ENCODE measurements at places on chromosomes 6 and 20.
A peak's percentile ranks its signal among the peaks of the same experiment; 100 is the strongest.

- no peak for DNase-seq
Observed at GRCh38 chr6:132841966-132842365, 27.6 kb downstream of the RPS12 start.

DNA sequence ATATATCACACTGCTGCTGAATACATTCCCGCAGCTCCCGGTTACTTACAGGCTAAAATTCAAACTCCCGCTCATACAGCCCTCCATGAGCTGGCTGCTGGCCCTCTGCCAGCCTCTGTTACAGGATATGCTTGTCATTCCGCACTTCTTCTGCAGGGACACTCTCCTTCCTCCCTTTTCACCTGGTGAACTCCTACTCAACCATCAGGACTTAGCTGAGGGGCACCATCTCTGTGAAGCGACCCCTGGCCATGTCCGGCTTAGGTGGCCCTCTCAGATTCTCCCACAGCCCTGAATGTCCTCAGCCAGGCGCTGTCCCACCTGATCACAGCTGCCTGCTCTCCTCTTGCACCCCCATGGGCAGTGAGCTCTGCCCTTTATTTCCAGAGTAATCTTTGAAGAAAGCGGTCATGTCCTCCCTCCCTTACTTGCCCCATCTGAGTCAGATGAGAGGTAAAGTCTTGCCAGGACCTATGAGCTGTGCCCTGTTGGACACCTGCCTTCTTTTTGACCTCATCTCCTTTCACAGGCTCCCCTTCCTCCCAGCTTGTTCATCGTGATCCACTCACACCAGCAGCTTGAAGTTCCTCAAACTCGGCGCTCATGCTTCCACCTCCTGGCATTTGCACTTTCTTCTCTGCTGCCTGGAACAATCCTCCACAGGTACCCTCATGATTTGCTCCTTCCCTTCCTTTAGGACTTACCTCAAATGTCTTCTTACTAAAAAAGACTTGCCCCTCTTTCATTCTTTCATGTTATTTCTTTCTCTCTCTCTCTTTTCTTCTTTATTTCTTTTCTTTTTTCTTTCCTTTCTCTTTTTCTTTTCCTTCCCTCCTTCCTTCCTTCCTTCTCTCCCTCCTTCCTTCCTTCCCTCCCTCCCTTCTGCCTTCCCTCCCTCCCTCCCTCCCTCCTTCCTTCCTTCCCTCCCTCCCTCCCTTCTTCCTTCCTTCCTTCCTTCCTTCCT is 5.6 kb downstream of the CYP24A1 start:
- DNase-seq = peak; percentile 74

DNA sequence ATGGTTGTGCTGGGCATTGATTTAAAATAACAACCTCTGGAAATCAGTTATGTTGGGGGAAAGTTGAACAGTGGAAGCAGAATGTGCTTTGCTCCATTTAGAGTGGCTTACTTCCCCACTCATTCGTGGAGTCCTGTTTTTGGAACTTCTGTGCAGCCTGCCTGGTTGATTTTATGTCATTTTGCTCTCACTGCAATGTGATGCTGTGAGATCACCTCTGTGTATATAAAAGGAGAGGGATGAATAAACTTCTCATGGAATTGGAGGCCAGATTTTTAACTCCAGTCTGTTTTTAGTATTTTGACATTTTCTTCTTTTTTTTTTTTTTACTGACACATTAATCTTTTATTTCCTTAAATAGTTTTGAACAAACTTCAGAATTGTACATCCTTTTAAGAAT is 139.0 kb downstream of the FNDC1 start:
- DNase-seq = no peak

GRCh38 chr6:75155631-75156030 is 50.2 kb downstream of the COL12A1 start:
- DNase-seq = no peak

- no peak for DNase-seq
Observed at GRCh38 chr6:10163203-10163962, 251.5 kb downstream of the TFAP2A start.

GRCh38 chr20:2140561-2140960 is 38.9 kb downstream of the STK35 start:
- no peak for DNase-seq

DNA sequence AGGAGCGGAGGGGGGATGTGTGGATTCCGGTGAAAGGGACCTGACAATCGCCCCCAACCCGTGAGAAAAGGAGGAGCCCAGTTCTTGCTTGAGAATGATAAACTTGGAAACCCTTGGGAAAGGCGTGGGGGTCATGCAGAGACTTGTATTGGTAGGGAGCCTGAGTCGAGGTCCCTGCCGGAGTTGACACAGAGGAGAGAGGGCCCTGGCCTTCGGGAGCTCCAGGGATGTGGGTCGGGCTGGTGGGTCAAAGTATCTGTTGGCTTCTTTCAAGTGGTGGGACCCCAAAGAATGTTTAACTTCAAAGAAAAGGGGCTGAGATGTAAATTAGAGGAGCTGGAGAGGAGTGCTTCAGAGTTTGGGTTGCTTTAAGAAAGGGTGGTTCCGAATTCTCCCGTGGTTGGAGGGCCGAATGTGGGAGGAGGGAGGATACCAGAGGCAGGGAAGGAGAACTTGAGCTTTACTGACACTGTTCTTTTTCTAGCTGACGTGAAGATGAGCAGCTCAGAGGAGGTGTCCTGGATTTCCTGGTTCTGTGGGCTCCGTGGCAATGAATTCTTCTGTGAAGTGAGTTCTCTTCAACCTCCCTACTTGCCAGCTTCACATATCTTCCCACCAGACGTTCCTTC is 571 bp downstream of the CSNK2B start:
- DNase-seq = peak; percentile 33

DNA sequence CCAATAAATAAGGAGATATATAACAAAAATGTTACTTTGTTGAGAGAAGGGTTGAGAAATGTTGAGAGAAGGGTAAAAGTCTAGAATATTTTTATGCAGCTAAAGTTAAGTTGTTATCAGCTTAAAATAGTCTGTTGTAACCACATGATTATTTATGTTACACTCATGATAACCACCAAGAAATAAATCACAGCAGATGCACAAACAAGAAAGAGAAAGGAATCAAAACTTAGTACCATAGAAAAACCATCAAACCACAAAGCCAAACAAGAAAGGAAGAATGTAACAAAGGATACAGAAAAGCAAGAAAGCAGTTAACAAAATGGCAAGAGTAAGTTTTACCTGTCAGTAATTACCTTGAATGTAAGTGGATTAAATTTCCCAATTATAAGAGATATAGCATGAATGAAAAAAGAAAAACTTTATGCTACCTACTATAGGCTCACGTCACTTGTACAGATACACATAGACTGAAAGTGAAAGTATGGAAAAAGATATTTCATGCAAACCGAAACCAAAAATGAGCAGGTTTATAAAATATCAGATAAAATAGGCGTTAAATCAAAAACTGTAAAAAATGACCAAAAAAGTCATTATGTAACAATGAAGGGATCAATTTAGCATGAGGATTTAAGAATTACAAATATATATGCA is 93.6 kb downstream of the STXBP5 start:
- DNase-seq = no peak

DNA sequence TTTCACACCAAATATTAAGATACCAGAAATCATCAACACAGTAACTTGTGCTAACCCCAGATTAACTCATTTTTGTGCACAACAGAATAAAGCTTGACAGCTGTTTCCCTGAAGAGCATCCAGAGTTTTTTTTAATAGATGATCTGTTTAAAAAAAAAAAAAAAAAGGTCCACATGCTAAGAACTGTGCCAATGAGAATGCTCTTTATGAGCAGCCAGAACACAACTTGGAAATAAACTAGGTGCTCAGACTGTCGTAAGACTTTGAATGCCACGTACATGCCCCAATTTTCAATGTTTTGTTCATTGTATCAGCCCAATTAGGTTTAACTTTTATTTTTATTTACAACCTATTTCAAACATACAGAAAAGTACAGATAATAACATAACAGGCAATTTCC is 47.3 kb downstream of the STAU1 start:
- no peak for DNase-seq

- peak; percentile 83 for DNase-seq
Observed at GRCh38 chr6:132715204-132715603, 1.3 kb upstream of the VNN1 start.

DNA sequence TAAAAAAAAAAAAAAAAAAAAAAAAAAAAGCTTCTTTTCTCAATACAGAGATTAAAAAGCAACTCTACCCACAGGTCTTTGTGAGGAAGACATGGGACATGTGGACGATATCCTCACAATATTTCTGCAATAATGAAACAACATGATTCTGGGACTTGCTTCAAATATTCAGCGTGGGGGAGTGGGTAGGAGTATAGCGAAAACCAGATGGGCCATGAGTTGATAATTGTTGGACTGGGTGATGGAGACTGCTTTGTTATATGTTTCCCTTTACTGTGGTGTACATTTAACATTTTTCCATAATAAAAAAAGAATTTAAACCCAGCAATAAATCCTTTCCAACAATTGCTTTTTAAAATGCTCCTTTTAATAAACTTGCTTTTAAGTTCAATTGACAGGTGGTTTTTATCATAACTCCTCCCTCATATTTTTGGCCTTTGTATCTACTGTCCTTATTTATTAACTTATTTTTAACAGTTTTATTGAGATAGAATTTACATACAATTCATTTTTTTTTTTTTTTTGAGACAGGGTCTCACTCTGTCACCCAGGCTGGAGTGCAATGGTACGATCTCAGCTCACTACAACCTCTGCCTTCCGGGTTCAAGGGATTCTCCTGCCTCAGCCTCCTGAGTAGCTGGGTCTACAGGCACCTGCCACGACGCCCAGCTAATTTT is 40.4 kb upstream of the ARFGEF2 start:
- DNase-seq = no peak

DNA sequence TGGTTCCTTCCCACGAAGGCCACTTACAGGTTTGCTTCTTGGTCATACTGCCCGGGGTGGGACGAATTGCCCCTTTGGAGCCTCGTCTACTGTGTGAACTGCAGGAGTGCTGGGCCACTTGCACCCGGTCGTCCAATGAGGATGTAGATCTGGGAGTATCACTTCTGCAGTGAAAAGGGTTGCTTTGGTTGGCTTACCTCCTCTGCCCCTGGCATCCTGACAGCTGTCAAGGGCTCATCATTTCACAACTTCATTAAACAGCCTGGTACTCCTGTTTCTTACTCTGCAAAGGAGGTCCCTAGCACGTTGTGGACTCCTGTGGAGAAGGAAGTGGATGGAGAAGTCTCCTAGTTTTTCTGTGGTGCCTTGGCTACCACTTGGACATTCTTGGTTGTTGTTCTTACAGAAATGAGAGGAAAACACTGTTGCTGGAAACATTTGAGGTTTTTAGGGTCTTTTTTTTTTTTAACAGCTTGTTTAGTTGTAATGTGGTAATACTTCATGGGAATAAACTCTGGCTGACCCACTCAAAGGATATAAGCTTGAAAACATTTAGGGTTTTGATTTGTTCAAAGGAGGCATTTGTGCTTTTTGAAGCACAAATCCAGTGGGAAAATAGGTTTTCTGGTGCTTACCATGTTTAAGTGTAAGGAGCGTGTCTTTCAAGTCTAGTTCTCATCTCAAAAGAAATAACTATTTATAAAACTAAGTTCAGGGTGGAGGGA is 60.7 kb downstream of the AKAP12 start:
- DNase-seq = no peak

DNA sequence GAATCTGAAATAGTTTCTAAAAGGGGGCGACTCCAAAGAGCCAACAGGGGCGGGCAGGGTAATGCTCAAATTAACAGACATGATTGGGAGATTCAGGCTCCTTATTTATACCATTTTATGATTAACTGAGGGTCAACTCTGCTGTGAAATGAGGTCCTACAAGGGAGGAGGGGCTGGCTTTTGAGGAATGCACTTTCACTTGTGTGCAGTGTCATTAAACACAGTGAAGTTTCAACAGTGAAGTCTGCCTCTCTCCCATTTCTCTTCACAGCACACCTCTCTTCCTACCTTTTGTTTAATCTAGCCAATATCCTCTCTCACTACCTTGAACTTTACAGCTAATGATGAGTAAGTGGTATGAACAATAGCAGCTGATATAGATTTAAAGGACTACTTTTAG is 557.3 kb upstream of the CITED2 start:
- no peak for DNase-seq

DNA sequence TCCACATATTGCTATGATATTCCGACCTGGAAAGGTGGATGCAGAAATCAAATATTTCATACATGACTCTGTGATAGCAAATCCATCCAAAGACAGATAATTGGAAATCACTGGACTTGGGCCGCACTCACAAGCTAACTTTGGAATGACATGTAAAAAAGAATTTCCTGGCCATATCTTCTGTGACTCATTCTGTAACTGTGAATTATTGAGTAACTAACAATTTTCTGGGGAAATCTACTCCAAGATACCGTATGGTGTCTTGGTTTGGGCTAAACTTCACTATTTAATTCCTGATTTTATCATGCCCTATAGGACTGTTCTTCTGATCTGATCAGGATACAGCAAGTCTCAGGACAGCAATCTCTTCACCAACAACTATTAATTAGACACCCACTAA is 92.7 kb upstream of the LY86 start:
- no peak for DNase-seq

GRCh38 chr20:58575776-58576602 is 60.8 kb upstream of the APCDD1L start:
- no peak for DNase-seq

DNA sequence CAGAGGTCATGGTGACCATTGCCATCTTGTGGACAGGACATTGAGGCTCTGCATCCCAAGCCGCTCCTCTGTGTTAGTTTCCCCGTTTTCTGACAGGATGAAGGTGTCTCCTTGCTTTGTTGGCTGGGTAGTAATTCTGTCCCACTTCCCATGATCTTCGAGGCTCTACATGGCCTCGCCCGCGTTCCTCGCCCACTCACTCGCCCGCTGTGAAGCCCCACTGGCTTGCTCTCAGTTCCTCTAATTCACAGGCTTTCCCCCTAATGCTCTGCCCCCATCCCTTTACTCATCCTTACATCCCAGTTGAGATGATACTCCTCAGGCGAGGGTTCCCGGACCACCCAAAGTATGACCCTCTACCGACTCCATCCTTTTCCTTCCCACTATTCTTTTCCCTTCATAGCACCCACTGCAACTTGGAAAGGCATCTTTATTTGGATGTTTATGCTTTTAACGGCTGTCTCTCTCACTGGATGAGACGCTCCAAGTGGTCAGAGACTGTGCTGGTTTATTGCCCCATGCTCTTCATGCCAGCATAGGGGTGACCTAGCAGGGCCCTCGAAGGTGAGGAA is 511 bp upstream of the SLC35B2 start:
- DNase-seq = no peak

- DNase-seq = no peak
Observed at GRCh38 chr20:57834306-57835073, 124.7 kb upstream of the PMEPA1 start.

GRCh38 chr20:47969426-47969825 is 184.1 kb upstream of the SULF2 start:
- DNase-seq = no peak

- peak; percentile 37 for DNase-seq
Observed at GRCh38 chr20:15482525-15482924, 1090.7 kb downstream of the KIF16B start.

Data from RKO (cell line).